NCI-H2171 (cell line): ENCODE measurements at places on chromosomes 3 and 15.

- DNase-seq, result no peak
Measured at GRCh38 chr3:13579063-13579462, 30.1 kb downstream of the FBLN2 start.

DNA sequence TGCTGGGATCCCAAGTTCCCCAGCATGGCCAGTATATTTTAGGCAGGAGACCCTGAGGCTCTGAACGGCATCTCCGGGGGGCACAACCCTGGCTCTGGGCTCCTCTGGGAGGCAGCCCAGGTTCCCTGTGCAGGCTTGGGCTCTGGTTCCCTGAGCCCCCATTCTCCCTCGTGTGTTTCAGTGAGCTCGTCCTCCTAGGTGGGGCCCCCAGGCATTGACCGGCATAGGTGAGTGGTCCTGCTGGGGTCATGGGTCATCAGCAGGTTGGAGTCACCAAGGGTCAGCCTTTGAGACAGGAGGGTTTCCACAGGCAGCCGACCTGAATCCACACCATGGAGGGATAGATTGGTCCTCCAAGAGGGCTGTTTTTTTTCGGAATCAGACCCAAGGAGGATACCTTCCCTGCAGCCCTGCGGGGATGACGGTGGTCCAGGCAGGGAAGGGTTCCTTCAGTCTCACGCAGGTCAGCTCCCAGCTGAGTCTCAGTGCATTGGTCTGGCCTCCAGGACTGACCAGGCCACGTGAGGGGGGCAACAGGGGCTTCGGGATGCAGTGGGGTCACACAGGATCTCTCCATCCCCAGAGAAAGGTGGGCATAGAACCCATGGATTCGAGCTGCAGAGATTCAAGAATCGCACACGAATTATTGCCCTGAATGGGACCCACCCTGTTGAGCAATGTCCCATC, 226.0 kb downstream of the SNRPN start:
- DNase-seq, result no peak

DNA sequence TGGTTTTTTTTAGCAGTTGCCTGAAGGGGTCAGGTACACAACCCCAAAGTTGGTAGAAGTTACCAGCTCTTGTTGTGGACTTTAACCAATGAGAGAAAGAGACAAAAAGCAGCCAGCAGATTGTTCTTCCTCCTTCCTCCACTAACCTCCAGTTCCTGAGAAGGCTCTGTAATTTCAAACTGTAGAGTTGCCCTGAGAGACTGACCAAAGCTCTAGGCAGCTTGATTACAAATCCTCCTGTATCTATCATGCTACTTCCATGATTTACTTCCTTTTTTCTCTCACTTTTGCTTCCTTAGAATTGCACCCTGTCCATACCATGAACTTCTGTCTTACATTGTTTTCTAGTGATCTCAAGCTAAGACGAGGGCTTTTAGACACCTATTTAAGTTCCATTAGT, 29.2 kb downstream of the NSUN3 start:
- no peak for DNase-seq

- no peak for DNase-seq
Measured at GRCh38 chr3:8490079-8490552, 11.5 kb upstream of the LMCD1 start.

GRCh38 chr15:54540721-54541120, 562.5 kb downstream of the UNC13C start:
- DNase-seq, result no peak

GRCh38 chr15:27438403-27439375, 467.7 kb downstream of the GABRG3 start:
- DNase-seq, result no peak

GRCh38 chr3:1700650-1701049, 398.0 kb upstream of the CNTN4 start:
- no peak for DNase-seq

DNA sequence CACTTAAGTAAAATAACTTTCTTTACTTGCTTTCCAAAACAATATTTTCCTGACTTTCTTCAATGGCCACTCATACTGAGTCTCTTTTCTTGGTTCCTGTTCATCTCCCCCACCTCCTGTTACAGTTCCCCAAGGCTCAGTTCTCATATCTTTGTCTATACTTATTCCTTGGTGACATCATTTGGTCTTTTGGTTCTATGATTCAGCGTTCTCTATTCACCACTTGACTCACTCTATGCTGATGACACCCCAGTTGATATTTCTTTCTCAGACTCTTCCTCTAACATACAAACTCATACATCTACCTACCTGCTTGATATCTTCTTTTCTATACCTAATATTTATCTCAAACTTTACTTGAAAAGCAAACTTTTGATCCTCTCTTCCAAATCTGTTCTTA, 85.0 kb upstream of the P3H2 start:
- DNase-seq, result no peak

DNA sequence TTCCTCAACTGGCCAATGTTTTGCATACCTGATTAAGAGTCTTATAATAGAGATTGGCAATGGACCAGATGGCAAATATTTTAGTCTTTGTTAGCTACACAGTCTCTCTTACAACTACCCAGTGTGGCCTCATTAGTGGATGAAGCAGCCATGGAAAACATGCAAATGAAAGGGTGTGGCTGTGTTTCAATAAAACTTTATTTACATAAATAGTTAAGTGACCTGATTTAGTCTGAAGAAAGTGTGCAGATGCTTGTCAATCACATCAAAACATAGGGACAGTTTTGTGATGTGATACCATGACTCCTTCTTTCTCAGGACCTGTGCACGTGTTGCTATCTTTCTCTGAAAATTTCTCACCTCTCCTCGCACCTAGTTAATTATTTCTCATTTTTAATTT, 309.8 kb upstream of the GRM7 start:
- DNase-seq, result no peak

GRCh38 chr15:65089206-65089824, 12.8 kb downstream of the KBTBD13 start:
- DNase-seq, result no peak

GRCh38 chr15:77508541-77509243, 88.0 kb downstream of the HMG20A start:
- DNase-seq, result no peak

DNA sequence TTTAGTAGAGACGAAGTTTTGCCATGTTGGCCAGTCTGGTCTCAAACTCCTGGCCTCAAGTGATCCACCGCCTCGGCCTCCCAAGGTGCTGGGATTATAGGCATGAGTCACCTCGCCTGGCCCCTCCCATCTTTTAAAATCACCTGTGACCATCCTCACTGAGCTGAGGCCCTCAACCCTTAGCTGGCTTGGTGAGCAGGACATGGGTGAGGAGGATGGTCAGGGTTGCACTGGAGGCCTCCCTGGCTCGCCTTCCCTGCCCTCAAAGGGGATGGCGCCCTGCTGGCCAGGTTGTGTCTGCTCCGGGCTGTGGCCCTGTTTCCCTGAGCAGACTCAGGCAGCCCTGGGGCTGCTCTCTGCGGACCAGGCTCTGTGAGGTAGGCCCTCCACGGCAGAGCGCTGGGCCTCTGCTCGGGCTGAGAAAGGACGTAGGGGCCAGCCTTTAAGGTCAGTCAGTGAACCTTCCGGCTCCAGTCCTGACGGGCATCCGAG, 33.7 kb downstream of the SYNM start:
- DNase-seq, result no peak

- DNase-seq, result no peak
Measured at GRCh38 chr3:116198087-116198486, 247.2 kb downstream of the LSAMP start.
